ENCODE measurements at places on chromosomes 1 and 21.
A peak's percentile ranks its signal among the peaks of the same experiment; 100 is the strongest.

DNA sequence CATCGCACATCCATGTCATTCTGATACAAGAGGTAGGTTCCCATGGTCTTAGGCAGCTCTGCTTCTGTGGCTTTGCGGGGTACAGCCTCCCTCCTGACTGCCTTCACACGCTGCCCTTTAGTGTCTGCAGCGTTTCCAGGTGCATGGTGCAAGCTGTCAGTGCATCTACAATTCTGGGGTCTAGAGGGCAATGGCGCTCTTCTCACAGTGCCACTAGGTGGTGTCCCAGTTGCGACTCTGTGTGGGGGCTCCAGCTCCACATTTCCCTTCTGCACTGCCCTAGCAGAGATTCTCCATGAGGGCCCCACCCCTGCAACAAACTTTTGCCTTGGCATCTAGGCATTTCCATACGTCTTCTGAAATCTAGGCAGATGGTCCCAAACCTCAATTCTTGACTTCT, 138.2 kb upstream of the BRINP3 start:
- no peak for DNase-seq

DNA sequence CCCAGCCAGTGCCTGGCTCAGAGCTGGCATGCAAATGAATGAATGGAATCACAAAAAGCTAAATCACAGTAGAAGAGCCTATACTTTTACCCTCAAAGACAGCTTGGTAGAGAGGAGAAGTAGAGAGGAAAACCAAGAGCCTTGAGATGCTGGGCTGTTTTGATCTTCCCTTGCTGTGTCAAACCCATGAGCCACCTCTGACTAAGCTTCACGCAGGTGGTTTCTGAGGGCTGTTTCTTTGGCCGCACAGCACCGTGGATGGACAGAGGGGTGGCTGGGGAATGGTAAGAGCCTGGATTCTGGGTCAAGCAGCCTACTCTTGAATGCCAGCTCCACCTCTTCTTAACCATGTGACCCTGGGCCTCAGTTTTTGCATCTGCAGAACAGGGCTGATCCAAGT, 18.6 kb downstream of the ABCG1 start:
- DNase-seq, result no peak

- no peak for DNase-seq
Measured at GRCh38 chr1:7006996-7007871, 222.0 kb downstream of the CAMTA1 start.

DNA sequence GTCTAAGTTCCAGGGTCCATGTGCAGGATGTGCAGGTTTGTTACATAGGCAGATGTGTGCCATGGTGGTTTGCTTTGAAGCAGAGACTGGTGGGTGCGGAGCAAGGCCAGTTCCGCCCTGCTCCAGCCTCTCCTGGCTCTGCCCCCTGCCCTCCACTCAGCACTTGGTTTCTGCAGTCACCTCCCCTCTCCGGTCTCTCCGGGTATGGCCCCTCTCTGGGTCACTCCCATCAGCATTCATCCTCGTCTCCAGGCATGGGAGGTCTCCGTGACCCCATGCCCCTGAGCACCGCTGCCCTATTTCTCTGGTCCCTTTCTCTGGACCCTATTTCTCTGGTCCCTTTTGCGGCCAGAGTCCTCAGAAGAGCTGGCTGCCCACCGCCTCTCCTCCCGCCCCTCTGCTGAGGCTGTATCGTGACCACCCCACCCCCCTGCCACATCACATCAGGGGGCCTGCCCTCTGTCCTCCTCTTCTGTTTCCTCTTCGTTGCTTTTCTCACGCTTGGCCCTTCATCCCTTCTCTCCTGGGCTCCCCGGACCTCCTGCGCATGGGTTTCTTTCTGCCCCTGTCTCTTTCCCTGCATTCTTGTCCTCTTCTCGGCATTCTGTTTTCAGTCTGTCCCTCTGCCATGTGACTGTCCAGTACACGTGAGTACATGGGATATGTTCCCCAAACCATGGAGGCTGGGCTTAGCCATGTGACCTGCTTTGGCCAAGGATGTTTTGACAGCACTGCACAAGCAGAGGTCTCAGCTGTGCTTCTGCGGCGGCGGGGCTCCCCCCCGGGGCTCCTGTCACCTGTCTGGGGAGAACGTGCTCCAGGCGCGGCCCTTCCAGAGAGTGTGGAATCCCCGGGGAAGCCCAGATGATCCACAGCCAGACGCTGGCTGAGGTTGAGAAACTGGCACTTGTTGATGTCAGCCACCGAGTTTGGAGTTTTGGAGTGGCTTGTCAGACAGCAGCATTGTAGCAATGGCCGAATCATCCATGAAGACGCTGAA, 54.4 kb upstream of the C1orf174 start:
- no peak for DNase-seq

GRCh38 chr1:69171248-69171647, 396.5 kb upstream of the LRRC7 start:
- no peak for DNase-seq

DNA sequence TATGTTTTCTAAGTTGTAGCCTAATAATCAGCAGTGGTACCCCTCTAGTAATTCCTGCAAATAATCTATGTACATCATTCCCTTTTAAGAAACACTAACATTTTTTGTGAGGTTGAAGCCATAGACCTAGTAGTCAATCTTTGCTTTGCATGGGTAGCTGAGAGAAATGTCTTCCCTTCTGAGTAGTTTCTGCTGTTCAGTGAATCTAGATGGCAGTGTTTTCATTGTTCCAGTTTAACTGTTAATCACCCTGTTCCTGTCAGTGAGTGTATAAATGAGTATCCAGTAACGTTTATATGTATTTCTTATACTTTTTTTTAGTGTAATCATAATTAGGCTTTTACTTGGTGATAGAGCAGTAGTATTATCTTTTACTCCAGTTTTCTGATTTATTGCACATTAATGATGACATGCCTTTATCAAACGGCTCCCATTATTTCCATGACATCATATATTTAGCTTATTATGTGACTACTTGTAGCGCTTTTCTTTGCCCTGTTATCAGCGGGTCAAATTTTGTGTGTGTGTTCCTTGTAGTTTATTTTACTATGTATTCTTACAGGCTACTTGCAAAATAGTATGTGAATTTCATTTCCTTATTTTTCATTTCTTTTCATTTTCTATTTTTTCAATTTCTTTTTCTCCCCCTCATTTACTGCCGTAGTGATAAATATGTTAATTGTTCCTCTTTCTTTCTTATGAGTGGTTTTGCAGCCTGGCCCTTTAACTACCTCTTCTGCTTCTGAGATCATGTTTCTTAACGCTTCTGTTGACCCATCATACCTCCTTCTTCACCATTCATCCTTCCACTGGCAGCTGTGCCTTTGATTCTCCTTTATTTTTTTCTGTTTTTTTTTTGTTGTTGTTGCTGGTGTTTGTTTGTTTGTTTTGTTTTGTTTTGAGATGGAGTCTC, 18.8 kb downstream of the CEP350 start:
- DNase-seq, result no peak

DNA sequence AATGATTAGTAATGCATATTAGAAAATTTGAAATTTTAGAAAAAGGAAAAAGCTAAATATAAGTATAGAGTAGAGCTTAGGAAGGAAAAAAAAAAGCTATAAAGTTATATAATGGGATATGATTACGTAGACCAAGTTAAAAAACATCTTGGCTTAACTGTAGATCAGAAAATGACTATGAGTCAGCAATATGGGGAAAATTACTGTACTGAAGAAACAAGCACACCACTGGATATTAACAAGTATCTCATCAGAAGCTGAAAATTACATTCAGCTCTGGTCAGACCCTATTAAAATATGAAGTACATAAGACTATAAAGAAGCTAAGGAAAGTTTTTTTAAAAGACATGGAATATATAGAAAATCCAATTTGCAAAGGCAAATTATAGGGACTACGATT, 19.5 kb downstream of the DNAJC8 start:
- no peak for DNase-seq

- no peak for DNase-seq
Measured at GRCh38 chr1:59266180-59266926, 30.5 kb upstream of the FGGY start.

DNA sequence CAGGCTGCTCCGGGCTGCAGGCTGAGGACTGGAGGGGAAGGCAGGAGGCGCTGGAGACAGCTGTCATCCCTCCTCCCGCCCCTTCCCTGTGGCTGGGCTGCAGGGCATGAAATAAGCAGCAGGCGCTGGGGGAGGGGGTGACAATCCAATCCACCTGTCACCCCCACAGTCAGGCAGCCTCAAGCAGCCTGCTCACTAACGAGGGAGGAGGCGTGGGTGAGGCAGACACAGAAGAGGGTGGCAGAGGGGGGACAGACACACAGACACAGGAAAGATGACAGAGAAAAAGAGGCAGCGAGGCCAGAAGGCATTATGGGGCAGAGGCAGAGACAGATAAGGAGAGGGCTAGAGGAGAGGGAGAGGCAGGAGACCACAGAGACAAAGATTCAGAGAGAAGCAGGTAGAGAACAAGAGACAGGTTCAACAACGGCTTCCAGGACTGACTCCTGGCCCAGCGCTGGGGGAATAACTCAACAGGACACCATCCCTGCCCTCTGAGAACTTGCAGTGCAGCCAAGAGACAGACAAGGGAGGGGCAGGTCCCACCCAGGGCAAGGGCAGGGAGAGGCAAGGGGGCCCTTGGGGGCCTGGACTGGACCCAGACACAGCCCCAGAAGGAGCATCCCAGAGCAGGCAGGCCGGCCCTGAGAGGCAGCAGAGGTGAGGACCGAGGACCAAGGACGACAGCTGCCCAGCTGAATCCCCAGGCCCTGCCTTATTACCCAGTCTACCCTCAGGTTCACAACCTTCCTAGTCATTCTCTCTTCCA, 11.2 kb downstream of the MEF2D start:
- peak; percentile 84 for DNase-seq

- DNase-seq, result no peak
Measured at GRCh38 chr1:150484431-150484830, 2.8 kb upstream of the TARS2 start.

- no peak for DNase-seq
Measured at GRCh38 chr1:61752921-61753389, 10.7 kb downstream of the PATJ start.

DNA sequence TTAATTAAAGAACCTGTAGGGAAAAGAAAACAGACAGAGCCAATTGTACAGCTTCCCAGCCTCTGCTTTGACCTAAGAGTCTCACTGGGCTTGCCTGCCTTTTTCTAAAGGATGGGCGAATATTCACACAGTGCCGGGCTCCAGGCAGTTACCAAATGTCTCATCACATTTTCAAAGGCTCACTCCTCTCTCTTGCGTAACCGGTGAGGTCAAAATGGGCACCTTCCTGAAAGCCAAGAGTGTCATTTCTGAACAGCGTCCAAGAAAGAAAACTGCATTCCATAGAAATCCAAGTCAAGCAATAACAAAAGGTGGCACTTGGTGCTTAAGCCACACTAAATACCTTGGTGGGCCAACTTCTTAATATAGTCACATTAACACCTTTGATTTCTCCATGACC, 710 bp upstream of the PALMD start:
- no peak for DNase-seq

DNA sequence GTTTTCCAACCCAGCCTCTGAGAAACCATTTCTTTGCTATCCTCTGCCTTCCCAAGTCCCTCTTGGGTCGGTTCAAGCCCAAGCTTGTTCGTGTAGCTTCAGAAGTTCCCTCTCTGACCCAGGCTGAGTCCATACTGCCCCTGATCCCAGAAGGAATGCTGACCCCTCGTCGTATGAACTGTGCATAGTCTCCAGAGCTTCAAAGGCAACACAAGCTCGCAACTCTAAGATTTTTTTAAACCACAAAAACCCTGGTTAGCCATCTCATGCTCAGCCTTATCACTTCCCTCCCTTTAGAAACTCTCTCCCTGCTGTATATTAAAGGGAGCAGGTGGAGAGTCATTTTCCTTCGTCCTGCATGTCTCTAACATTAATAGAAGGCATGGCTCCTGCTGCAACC, 23.8 kb downstream of the EIF2D start:
- no peak for DNase-seq

GRCh38 chr1:64268653-64269557, 65.5 kb downstream of the UBE2U start:
- peak; percentile 35 for DNase-seq

DNA sequence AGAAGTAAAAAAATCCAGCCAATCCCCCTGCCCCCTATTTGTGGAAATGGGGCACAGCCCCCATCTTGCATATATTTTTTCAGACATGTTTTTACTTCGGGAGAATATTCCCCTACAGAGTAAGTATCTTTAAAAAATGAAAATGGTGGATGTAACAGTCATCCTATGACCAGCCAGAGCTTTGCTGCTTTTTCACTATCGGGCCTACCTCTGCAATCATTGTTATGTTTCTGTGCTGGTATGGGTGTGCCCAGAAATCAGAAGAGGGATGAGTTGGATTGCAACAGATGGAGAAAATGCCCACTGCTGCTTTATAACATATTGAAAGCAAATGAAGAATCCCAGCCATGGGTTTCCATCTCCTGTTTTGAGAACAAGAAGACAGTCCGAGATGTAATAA, 2.9 kb downstream of the CD247 start:
- DNase-seq, result no peak

DNA sequence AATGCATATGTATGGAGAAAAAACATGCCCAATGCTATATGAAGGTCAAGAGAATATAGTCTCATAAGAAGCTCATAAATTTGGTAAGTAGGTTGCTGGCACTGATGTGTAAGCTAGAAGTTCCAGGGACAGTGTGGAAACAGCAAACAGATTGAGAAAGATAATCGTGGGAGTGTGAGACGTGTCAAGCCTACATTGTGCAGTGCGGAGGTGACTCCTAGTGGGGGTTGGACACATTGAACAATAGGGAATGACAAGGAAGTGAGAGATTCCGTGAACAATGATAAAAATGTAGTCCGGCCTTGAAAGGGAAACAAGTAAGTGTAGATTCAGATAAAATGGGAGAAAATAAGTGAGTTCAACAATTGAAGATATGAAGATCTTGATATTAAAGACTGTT, 788.4 kb upstream of the PRMT6 start:
- DNase-seq, result no peak

DNA sequence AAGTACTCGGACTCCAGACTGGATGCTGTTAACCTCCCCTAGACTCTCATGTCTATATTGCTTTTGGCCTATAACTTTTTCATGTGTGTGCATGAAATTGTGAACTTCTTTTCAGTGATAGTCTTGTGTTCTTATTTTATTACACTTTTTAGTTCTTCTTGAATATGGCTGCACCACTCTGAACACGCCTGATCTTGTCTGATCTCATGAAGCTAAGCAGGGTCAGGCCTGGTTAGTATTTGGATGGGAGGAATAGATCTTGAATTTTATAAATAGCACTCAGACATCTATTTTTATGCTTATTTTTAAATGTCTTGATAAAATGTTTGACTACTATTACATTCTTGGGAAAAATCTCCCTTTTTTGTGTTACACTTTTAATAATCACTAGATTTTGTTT, 22.4 kb downstream of the TCP10L start:
- DNase-seq, result no peak

- DNase-seq, result no peak
Measured at GRCh38 chr1:94787691-94788090, 32.5 kb upstream of the SLC44A3 start.

- no peak for DNase-seq
Measured at GRCh38 chr1:61299463-61299862, 217.1 kb downstream of the NFIA start.

All from NCI-H187 (cell line).